Activated T-helper 1 cell treated with anti-CD3 and anti-CD28 coated beads, Interleukin-2, amount 50 U/mL, for 16 hours (primary cell): ENCODE measurements at places on chromosomes 7 and 10.

GRCh38 chr7:98641646-98642500 is 24.8 kb downstream of the NPTX2 start:
- no peak for DNase-seq

DNA sequence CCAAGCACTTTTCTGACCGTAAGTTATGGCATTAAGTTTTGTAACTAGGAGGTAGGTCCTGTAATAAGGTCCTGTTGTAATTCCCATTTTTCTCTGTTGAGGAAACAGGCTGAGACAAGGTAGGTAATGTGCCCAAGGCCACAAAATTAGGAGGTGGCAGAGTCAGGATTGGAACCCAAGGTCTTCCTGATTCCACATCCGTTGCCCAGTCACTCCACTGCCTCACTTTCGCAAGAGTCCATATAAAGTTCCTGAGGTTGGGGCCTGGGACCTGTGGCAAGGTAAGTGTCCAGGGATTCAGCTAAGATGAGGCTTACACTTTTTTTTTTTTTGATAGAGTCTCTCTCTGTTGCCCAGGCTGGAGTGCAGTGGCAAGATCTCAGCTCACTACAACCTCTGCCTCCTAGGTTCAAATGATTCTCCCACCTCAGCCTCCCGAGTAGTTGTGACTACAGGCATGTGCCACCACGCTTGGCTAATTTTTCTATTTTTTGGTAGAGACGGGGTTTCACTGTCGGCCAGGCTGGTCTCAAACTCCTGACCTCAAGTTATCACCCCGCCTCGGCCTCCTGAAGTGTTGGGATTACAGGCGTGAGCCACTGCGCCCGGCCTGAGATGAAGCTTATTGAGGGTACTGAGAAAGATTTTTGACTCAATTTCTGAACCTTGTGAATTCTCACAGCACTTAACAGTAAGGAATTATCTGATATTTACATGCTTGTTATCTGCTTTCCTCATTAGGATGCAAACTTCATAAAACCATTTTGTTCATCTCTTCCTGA is 20.3 kb upstream of the GNA12 start:
- DNase-seq = no peak

DNA sequence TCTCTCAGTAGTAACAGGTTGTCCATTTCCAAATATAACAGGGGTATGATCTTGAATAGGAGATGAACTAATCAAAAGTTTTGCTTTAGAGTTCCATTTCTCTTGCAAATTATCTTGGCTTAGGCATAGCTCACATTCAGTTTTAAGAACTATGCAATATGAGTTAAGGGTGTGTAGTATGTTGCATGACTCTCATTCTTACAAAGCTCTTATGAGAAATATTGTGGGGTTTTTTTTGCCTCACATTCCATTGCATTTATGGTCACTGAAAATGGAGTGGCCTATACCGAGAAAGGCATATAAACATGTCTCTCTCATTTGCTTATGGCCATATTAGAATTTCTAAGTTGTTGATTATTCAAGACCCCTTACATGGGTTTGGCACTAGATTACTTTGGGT is 48.5 kb upstream of the LAMB1 start:
- DNase-seq = no peak

GRCh38 chr7:129252128-129252527 is 27.3 kb downstream of the AHCYL2 start:
- no peak for DNase-seq

- DNase-seq = no peak
Measured at GRCh38 chr7:23072048-23072447, 33.5 kb upstream of the KLHL7 start.

DNA sequence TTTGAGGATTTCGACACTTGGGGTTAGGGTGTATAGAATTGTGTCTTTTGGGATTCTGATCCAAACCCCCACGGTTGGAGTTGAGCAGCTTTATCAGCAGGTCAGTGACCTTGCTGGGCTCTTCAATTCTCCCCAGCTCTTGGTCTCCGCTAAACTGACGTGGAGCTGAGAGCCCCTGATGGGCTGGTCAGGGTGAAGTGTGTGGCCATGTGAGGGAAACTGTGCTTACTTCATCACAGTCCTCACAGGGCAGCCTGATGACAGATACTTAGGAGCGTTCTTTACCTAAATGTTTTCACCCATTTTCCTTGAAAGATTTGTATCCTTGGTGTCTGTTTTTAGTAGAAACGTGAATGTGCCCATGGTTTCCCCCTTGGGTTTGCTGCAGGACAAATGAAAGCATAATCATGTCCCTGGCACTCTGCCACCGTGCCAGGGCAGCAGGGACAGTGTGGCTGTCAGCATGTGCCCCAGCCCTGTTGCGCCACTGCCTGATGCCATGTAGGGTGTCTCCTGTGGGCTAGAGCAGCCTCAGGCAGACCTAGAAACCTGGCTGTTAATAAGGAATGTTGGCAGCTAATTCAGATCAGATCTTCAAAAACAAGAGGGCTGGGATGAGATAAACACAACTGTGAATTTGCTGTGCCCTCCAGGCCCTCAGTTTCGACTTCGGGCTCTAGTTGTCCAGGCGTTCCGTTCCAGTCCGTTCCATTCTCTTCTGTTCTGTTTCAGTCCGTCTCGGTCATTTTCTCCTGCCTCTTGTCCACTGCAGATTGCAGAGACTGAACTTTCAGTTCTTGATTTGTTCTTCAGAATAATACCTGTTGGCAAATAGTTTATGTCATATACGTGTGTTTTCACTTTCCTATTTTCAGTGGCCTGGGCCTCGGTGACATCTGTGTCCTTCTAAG is 96.8 kb downstream of the TRRAP start:
- DNase-seq = no peak

DNA sequence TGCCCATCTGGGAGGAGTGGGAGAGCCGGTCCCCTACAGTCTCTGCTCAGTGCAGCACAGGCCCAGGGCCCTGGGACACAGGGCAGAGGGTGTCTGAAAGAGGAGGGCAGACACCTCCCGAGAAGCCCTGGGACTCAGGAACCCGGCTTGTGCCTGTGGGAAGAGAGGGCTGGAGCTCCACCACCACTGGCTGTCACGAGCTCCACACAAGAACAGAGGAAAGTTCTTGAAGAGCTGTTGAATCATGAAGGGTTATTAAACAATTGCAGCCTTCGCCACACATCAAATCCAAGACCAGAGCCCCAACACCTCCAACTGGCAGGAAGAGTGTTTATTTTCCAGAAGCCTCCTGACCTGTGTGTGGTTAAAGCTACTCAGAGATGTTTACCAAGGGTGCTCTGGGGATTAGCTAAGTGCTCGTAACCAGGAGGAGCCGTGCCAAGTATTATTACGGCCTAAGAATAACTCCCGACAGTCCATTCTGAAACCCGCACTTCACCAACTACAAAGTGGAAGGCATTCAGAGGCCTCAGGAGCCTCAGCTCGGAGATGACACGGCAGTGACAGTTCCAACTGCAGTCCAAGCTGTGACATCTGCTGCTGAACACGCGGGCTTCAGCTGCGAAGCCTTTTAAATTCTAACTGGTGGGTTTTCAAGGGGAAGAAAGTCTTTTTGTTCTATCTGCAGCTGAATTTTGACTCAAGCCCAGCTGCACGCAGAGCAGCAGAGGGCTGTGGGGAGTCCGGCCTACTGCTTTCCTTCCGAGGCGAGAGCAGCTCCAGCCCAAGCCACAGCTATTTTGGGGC is 75.1 kb downstream of the MAD1L1 start:
- DNase-seq = no peak

DNA sequence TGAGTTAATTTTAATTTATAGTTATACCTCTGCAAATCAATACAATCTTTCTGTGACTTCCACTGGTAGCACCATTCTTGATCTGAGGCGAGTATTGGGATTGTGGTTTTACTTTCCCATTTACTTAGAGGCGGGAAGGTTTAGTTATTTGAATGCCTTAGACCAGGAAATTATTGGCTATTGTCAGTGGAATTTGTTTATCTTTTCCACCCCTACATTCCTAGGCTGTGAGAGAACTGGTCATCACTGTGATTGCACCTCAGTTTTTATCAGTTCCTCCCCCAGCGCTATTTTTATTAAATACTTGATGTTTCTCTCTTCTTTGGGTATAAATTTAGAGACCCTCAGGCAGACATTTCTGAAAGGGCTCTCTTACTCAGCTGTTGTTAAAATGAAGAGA is 29.9 kb downstream of the CDK14 start:
- no peak for DNase-seq

DNA sequence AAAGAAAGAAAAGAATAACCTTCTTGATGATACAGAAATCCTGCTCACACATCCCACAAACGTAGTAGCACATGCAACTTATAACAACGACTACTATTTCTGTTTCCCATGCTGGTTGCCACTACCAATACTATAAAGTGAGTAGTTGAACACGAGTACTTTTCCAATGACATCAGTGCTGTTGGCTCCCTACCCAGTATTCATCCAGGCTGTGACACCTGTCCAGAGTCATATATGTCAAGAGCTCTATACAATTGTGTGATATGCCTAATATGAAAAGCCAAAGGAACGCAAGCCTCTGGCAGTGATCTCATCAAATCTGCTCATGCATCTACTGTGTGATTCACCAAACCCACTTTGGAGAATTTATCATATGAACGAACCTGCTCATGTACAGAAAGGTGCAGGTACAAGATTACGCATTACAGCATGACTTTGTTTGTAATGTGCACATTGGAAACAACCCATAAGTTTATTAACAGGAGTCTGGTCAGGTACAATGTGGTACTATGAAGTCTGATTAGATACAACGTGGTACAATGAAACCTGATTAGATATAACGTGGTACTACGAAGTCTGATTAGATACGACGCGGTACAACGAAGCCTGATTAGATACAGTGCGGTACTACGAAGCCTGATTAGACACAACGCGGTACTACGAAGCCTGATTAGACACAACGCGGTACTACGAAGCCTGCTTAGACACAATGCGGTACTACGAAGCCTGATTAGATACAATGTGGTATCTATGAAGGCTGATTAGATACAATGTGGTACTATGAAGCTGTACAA is 5.8 kb upstream of the ITIH5 start:
- no peak for DNase-seq

GRCh38 chr7:143980746-143981510 is 19.2 kb upstream of the OR6B1 start:
- no peak for DNase-seq

DNA sequence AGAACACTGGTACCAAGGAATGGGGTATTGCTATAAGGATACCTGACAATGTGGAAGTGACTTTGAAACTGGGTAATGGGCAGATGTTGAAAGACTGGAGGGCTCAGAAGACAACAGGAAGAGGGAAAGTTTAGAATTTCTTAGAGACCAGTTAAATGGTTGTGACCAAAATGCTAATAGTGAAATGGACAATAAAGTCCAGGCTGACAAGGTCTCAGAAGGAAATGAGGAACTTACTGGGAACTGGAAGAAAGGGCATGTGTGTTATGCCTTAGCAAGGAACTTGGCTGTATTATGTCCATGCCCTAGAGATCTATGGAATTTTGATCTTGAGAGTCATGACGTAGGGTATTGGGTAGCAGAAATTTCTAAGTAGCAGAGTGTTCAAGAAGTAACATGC is 38.0 kb downstream of the FAM149B1 start:
- DNase-seq = no peak

DNA sequence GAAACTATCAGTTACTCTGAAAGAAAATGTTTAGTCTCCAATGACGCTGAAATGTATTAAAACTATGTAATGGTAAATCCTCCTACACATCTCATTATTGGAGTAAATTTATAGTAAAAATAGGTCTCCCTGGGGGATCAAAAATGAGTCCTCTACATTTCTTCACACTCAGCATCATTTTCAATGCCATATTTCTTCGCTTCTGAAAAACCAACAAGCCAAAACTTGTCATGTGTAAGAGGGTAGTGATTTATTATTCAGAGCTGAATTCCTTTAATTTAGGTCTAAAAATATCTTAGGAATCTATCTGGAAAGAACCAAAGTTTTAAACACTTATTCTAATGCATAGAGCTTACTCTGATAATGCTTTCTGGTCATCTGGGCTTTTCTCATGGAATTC is 3.0 kb downstream of the PDK4 start:
- DNase-seq = no peak

DNA sequence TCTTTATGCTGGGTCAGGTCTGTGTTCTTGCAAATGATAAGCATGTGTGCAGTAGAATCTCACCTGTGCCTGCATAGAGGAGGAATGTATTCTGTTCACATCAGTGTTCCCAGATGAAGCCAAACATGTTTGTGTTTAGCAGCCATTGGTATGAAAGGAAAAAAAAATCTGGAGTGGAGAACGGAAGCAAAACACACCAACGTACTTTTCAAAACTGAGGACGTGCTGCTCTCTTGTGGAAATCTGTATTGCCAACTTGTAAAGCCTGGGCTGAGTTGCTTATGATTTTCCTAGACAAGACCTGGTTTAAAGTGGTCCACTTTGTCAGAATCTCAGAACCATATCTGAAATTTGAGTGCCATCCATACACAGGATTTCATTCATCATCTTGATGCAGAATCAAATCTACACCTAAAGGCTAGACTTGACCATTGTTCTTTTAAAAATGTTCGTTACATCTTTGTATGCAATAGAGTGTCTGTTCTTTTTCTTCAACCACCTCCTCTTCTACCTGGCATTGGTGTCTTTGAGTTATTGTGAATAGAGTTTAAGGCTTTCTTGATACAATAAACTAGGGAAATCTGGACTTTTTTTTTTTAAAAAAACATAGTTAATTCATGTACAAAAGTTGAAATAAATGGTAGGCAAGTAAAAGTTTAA is 367.7 kb downstream of the PHF14 start:
- DNase-seq = no peak

DNA sequence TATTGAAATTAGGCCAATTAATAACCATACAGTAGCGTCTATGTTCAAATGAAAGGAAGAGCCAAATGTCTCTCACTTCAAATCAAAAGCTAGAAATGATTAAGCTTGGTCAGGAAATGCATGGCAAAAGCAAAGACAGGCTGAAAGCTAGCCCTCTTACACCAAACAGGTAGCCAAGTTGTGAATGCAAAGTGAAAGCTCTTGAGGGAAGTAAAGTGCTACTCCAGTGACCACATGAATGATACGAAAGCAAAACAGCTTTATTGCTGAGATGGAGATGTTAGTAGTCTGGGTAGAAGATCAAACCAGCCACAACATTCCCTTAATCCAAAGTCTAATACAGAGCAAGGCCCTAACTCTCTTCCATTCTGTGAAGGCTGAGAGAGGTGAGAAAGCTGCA is 123.8 kb downstream of the TEX36 start:
- DNase-seq = no peak

GRCh38 chr7:27178366-27178765 is 4.2 kb upstream of the HOXA10 start:
- no peak for DNase-seq
